Tracheal epithelial cell (primary cell): ENCODE measurements at places on chromosomes 4 and X. TPM values are rescaled to one million over a fixed set of nuclear protein-coding genes. Genes with fewer than 3 reads are reported as not detected.

Gene IL2RG
- not detected in 2 replicates for total RNA-seq

Gene CENPI
- 1.7 and 3.9 TPM in 2 replicates for total RNA-seq

Gene DRP2
- under 0.01 TPM in 2 replicates for total RNA-seq

Gene MAP9
- 4.9 and 9.4 TPM in 2 replicates for total RNA-seq

Gene CCSER1
- total RNA-seq: 6.0 and 6.6 TPM in 2 replicates

Gene TMPRSS11D
- 0.96 and 3.2 TPM in 2 replicates for total RNA-seq

Gene CT45A10
- not detected in 2 replicates for total RNA-seq

Gene ABLIM2
- 1.7 and 4.6 TPM in 2 replicates for total RNA-seq

Gene TKTL2
- not detected in 2 replicates for total RNA-seq

Gene ZNF141
- total RNA-seq: 7.7 and 9.4 TPM in 2 replicates

Gene PCDH18
- under 0.01 TPM in 1 of 2 replicates, not detected in the other for total RNA-seq

Gene NRK
- total RNA-seq: 3.4 TPM in 1 of 2 replicates, not detected in the other

Gene PPARGC1A
- total RNA-seq: 0.64 and 2.4 TPM in 2 replicates

Gene EDNRA
- 2.7 and 7.5 TPM in 2 replicates for total RNA-seq
